Cortex of kidney (tissue), 1 donor: ENCODE measurements at places on chromosomes 1 and 21.

GRCh38 chr1:216331211-216331610 is 92.0 kb downstream of the USH2A start:
- DNase-seq: no peak

DNA sequence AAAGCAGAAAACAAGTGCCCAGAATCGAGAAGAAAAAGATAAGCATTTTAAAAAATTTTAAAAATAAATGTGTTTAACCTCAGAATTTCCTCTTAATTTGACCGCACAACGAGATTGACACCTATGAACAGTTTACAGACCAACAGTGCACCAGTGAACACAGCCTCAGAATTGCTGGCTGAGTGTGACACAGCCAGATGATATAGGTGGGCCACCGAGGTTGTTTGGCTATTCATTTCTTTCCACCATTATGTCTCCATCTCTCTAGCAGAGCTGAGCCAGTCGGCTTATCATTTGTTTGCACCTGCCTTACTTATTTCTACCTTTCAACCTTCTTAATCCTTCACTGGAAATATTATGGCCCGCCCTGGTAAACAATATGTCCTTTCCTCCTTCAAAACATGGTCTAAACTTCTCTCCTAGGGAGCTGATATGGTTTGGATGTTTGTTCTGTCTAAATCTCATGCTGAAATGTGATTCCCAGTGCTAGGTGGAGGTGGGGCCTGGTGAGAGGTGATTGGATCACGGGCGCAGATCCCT is 86.1 kb downstream of the DUSP10 start:
- no peak for DNase-seq

- DNase-seq: no peak
Measured at GRCh38 chr1:25747046-25747719, 52.8 kb upstream of the SELENON start.

DNA sequence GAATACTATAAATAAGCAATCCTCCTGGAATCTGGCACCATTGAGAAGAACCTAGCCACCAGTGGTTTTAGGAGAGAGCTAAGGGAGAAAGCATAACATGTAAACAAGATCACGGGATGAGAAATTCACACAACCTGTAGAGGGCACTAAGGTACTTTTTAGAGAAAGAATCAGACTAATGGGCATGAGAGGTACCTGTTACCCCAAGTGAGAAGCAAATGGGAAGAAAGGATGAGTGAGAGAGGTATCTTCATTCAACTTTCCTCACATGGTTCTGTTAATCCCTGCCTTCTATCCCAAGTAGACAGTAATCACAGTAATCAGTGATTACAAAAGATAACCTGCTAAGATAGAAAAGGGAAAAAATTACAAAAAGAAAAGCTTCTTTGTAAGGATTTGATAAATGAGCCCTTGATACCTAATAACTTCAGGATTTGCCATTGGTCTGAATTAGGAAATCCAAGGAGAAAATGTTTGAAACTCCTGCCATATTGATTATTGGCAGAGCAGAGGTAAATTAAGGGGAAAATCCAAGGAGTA is 251.1 kb upstream of the ADGRL2 start:
- DNase-seq: no peak

DNA sequence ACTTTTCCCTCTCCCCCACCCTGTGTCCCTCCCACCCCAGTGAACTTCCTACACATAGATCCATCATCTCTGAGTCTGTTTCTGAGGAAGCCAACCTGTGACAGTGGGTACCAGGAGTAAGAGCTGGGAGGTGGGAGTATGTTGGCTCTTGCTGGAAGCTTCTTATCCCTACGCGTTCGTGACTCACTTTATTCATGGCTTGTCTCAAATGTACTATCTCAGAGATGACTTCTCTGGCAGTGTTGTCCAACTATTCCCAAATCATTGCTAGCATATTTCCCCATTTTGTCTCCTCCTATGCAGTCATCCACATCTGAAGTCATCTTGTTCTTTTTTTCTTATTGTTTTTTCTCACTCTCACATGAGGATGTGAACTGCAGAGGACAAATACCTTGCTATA is 88.0 kb downstream of the HIVEP3 start:
- DNase-seq: no peak

DNA sequence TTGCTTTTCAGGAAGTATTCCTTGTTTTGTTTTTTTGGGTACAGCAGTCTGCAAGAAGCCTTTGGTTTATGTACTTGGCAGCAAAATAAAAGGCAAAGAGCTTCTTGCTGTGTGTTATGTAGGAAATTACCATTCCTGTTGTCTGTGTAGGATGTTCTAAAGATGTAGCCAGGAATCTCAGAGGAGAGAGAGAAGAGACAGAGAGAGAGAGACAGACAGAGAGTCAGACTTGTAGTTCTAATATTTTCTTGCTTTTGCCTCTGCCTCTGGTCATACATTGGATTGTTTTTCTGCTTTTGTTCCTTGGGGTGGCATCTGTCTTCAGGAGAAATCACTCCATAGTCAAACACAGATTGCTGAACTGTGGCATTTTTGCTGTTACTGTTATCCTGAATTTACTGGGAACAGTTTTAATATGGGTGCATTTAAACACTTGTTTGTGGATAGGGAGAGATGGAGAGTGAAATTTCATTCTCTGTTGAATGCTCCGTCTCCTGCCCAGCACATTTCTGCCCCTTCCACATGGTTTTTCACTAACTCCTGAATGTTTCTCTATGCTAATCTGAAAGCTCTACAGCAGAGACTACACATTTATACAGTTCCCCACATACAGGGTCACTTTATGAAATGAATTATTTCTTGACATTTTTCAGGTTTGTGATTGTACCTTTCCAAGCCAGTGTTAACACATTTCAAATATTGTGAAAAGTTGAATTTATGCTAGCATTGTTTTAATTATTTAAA is 49.8 kb downstream of the POU2F1 start:
- no peak for DNase-seq

DNA sequence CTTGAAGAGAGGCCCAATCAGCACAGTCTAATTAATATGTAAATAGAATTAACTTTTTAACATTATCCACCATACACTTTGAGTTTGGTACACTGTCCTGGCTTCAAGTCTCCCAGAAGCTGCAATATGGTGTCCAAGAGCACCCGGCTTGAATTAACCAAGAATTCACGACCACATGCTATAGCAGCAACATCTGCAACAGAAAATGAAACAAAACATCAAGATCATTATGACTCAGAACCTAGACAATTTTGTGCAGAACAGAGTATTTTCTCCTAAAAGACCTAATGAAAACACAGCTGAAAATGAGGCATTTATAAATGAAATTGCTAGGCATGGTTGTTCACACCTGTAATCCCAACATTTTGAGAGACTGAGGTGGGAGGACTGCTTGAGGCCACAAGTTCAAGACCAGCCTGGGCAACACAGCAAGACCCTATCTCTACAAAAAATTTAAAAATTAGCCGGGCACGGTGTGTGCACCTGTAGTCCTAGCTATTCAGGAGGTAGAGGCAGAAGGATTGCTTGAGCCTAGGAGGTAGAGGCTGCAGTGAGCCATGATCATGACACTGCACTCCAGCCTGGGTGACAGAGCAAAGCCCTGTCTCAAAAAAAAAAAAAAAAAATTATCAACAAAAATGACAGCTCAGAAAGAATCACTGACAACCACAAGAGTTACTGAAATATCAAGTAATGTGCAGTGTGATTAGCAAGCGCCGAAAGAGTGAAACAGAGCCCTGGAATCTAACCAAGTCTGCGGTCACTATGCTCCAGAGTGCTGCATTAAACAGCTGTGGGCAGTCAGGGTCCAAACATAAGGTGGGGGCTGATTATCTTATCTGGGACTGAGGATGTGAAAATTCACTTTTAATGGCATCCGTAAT is 45.3 kb downstream of the HSF2BP start:
- DNase-seq: no peak

DNA sequence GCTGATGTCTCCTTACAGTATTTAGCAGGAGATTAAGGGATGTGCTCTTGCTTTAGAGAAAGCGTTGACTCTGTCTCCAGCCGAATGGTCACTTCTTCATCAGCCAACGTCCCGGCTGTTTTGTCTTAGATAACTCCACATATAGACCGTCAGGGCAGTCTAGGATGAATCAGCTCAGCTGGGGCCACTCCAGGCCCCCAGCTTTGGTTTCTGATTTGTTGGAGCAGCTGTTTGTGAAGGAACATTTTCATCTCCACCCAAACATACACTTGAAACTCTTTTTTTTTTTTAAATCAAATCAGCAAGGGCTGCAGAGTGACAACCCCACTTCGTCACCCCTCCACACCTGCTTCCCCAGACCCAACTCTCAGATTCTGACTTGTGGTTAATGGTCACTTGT is 206.1 kb upstream of the GALNT2 start:
- no peak for DNase-seq

- DNase-seq: no peak
Measured at GRCh38 chr1:202698276-202698675, 12.0 kb downstream of the SYT2 start.

DNA sequence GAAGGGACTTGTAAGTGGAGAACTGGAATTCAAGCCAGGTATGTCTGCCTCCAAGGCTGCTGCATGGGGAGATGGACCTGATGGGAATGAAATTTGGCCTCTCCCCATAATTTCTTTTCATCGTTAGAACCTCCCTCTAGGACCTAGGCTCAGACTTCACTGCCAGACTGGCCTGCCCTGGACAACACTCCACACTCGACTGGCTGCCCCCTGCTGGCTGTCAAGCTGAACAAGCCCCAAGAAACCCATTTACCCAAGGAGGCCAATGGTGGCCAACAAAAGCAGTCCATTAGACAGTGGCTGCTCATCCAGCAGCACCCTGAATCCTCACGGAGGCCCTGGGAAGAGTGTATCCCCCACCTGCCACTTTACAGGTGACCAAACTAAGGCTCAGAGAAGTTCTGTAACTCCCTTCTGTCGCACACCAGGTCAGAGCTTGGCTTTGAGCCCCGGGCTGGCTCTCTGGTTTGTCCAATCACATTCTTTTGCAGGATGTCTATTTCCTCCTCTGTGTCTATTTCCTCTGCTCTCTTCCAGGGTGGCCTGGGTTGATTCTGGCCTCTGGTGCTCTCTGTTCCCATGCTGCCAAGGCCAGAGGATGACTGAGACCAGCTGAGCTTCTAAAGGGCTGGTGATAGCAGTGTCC is 3.8 kb downstream of the RNF186 start:
- no peak for DNase-seq

GRCh38 chr1:226915672-226915995 is 24.5 kb upstream of the COQ8A start:
- DNase-seq: no peak

DNA sequence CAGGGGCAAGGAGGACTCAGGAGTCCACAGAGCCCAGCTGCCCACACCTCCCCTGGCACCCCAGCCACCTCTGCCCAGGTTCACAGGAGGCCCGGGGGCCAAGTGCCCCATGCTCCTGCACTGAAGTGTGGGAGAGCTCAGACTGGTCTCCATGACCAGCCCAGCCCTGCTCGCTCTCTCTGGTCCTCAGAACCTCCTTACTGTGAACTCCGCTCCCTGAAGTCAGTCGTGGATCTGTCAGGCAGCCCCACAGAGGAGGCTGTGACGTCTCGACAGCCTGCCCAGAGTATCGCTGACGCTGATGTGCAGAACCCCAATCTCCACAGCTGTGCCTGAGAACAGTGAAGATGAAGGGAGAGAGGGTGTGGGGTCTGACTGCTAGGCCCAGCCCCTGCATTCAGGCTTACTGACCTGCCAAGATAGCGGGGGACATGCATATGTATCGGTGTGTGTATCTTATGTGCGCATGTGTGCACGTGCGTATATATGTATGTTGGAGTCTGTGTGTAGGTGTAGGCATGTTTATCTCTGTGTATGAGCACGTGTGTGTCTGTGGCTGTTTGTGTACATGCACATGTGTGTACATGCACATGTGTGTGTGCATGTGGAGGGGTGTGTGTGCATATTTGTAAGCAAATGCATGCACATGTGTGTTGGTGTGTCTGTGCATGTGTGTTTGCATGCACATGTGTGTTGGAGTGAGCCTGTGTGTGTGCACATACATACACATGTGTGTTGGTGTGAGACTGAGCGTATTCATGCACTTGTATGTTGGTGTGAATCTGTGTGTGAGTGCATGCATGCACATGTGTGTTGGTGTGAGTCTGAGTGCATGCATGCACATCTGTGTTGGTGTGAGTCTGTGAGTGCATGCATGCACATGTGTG is 118.5 kb upstream of the ARHGEF16 start:
- no peak for DNase-seq

DNA sequence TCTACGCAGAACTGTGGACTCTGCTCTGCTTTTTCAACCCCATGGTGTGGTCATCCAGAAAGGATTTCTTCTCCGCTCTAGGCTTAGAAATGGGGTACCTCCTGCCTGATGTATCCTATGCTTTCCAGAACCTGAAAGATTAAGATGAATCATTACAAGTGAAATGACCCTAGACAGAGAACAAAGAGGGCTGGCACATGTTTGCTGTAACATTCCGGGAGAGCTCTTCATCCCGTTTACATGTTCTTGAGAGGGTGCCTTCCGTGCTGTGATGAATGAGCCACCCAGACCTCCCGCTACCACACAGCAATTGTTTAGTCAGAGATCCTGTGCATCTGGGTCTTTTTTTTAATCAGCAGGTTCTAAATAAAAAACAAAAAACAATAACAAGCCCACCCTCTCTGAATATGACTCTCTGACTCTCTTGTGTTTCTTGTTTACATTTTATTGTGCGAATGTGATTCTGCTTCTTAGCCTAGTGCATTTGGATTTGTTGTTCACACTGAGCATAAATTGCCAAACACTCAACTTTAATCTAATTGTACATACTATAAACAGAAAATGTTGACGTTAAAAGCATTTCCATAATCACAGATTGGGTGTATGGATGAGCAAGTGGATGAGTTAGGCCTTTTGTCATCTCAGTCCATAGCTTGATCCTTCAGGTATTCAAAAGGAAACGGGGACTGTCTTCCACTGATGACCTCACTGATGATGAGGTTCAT is 87.1 kb downstream of the GPR88 start:
- no peak for DNase-seq

- DNase-seq: no peak
Measured at GRCh38 chr1:17447501-17447992, 8.1 kb upstream of the RCC2 start.

- DNase-seq: no peak
Measured at GRCh38 chr1:181141431-181141910, 53.0 kb downstream of the IER5 start.

- no peak for DNase-seq
Measured at GRCh38 chr21:38863291-38863690, 57.6 kb downstream of the ETS2 start.

DNA sequence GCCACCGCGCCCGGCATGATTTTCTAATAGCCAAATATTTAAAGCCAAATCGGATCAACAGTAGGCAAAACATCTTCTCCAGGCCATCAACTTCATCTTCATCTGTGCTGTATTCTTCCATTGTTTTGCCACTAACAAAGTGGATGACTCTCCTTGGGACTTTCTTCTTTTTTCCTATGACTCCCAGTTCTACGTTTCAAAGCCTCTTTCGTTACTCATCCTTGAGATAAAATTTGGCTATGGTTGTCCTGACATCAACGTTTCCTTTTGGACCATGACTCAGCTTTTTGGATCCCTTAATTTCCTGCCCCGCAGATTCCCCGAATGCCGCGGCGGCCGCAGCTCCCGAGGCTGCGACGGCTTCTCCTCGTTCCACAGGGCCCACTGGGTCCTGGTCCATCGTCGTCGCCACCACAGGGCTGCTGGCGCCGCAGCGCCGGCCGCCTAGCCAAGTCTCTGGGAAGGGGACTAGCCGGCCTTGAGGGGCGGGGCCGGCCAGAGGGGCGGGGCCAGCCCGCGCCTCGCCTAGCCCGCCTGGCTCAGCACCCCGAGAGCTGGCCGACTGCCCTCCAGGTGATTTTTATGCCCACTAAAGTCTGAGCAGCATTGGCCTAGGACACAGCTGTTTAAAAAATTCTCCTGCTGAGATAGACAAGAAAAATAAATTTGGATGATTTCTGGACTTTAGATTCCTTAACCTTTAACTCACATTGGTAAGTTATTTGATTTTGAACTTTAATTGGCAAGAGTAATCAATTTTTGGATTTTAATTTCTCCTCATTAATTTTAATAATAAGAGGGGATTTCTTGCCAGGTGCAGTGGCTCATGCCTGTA is 93.9 kb downstream of the ADCY10 start:
- no peak for DNase-seq
